ENCODE measurements at places on chromosomes 6 and 20. TPM values are rescaled to one million over a fixed set of nuclear protein-coding genes. Genes with fewer than 3 reads are reported as not detected.

- no peak for DNase-seq
Observed at GRCh38 chr6:10397756-10398445, 17.0 kb downstream of the TFAP2A start.

DNA sequence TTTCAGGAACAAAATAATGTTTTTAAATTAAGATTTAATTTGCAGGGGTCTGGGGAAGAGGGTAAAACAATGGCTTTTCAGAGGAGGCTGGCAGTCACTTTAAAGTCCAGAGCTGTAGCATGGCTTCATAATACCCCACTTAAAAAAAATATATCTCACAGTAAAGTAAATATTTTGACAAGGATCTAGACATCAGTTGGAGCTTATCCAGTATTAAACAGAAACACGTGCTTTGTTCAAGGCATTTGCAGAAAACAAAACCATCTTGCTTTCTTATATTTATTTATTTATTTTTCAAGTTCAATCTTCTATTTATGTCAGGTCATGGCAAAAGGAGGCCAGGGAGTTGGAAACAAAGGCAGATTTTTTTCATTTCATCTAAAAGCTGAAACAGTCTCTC, 53.3 kb upstream of the PRL start:
- no peak for DNase-seq

DNA sequence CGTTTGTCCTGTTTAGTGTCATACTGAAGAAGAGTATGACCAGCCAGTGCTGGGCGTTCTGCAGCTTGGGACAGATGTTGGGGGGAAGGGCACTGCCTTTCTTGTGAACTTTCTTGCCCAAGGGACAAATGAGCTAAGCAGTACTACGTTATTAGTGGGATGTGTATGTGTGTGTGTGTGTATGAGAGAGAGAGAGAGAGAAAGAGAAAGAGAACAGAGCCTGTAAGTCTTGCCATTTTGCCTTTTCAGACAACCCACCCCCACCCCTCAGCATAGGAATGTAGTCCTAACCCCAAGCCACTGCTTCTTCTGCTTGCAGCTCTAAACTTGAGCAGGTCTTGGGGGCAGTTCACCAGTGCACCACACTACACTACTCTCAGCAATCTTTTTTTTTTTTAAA, 45.5 kb downstream of the E2F3 start:
- DNase-seq = no peak

- DNase-seq = no peak
Observed at GRCh38 chr20:34773726-34774125, 51.7 kb downstream of the NCOA6 start.

GRCh38 chr20:59631751-59632540, 27.6 kb downstream of the PHACTR3 start:
- no peak for DNase-seq

Gene HS3ST5
- polyA plus RNA-seq = not detected

Gene RIPPLY2
- not detected for polyA plus RNA-seq
